Suprapubic skin (tissue), 4 donors: ENCODE measurements at places on chromosomes 4 and X.

DNA sequence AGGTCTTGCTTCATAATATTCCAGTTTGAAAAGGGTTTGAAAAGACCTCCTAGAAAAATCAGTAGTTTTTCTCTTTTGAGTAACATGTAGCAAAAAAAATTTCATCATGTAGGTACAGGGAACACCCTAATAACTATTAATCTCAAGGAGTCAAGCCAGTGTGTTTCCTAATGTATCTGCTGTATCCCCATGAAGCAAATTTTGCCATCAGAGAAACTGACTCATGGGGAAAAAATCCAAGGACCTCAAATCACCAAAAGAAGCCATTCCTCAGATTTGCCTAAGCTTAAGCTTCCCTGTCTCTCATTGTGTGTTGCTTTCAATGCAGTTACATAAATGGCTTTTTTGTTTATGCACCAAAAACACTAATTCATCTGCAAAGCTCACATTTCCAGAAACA, 29.7 kb downstream of the F9 start:
- DNase-seq = no peak

- DNase-seq = peak; percentile 14
Measured at GRCh38 chr4:183354219-183354618, 32.0 kb upstream of the CLDN24 start.

- no peak for DNase-seq
Measured at GRCh38 chr4:1629699-1630083, 54.4 kb downstream of the FAM53A start.

- DNase-seq = no peak
Measured at GRCh38 chrX:56978172-56978571, 17.2 kb downstream of the SPIN3 start.

DNA sequence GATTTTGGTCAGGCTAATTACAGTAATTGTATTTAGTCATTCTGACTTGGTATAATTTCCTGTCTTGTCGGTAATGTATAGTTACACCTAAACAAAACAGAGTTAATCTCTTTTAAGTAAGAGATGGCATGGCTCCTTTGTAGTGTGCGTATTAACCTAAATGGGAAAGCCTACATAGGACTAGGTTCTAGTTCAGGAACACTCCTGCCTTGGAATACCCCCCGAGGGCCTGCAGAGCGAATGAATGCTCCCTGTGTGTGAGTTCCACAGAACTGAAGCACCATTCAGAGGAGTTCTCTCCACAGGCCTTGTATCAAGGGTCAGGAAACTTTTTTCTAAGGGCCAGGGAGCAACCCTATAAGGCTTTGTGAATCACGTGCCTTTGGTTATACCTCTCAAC, 44.9 kb upstream of the STIM2 start:
- no peak for DNase-seq

GRCh38 chr4:52112411-52112810, 61.3 kb downstream of the SPATA18 start:
- no peak for DNase-seq

DNA sequence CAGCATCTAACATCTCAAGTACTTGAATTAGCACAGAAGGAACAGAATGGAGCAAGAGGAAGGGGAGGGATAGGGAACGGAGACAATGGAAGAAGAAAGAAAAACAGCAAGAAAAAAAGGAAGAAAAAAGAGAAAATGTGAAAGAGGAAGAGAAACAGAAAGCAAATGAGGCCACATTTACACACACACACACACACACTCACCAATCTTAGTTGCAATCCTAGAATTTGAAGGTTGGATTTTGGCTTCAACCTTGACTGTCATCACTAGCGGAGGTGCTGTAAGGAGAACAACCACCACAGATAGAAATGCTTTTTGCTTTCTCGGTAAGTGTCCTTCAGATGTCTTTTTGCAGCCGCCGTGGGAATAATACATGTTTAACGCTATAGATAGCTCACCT, 327.1 kb upstream of the NWD2 start:
- no peak for DNase-seq

DNA sequence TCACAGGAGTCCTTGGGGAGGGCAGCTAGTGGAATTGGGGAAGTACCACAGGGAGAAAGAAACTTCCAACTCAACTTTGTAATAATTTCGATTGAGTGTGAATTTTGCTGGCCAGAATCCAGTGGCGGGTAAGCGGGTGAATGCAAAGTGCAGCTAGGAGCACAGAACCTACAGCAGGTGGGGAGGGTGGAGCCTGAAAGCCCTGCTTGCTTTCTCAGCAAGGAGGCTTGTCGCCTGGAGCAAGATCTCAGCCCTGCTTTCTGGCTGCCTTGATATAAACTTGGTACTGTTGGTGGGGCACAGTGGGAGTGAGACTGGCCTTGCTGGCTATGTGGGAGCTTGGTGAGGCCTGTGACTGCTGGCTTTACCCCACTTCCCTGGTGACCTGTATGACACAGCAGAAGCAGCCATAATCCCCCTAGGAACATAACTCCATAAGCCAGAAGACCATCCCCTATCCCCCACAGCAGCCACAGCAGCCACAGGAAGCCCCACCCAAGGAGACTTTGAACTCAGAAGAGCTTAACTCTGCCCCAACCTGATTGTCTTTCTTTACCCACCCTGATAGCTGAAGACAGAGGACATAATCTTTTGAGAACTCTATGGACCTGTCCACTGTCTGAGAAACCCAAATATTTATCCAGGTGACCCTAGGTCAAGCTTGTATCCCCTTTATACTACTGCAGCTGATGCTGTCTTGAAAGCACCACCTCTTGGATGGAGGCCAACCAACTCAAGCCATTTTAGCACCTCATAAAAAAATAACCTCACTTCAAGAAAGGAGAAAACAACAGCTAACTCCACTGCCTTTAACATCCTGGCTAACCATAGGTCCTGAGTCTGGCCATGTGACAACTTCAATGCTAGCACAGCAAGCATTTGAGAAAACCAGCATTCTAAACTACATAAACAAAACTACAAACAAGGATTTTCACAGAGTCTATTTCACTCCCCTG, 87.2 kb upstream of the PDE5A start:
- DNase-seq = no peak

DNA sequence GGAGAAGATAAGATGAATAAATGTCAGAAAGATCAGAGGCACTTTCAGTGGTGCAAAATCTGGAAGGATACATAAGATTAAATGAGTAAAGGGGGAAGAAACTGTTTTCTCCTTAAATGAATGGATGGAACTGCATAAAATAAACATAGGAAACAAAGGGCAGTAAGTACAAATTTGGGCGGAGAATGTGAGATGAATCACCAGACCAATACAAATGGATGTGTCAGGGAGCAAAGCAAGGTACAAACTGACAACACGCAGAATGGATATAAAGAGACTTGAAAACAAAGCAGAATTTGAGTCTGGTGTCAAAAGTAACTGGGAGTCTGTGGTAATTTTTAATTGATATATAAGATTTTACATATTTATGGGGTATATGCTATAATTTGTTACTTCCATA, 175.3 kb upstream of the PCDH18 start:
- no peak for DNase-seq
